ENCODE measurements at places on chromosomes 12 and 14.
A peak's percentile ranks its signal among the peaks of the same experiment; 100 is the strongest.

GRCh38 chr14:94001501-94002396 lies 4.6 kb downstream of the CCDC197 start:
- DNase-seq: peak; percentile 64

- no peak for DNase-seq
Measured at GRCh38 chr12:7361265-7361664, 57.4 kb downstream of the ACSM4 start.

DNA sequence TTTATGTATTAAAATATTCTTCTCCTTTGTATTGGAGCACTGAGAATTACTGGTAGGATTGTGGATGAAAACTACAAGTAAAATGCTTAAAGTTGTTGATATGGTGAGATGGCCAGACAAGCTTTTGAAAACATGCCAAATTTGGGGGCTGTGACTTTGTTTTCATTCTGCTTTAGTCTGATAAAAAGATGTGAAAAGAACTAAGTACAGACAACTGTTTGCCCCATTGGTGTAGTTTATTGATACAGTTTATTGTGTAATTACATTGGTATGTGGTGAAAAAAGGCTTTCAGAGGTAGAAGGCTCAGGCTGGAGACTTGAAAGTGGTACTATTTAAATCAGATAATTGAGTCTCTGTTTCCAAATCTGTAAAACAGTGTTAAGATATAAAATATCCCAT lies 746.8 kb downstream of the DIO2 start:
- no peak for DNase-seq

DNA sequence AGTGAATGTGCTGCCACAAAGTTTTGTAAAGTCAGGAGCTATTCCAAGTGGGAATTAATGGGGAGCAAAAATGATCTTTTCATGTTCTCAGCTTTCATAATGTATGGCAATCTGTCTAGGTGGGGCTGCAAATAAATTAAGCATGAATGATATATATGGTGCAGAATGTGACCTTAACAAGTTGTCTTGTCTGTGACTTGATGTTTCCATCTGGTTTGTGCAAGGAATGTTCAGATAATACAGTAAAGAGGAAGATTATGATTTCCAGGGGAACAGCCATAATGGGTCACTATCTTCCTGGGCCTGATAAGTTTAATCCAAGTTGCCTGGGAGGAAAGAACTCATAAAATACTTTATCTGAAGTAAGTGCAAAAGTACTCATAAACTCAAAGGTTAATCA lies 1815.8 kb upstream of the FLRT2 start:
- DNase-seq: no peak

- no peak for DNase-seq
Measured at GRCh38 chr14:68561531-68562007, 231.3 kb downstream of the ZFP36L1 start.

DNA sequence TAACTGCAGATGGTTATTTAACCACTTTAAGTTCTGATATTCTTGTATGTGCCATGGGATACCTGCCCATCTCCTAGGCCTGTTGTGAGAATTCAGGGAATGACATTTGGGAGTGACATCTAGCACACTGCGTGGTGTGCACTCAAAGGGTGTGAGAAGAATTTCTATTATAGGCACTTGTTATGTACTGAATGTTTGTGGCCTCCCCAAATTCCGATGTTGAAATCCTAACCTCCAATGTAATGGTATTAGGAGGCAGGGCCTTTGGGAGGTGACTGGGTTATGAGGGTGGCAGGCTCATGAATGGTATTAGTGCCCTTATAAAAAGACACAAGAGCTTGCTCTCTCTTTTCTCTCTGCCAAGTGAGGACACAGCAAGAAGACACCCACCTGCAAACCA lies 27.6 kb downstream of the VCPKMT start:
- no peak for DNase-seq

GRCh38 chr12:48861111-48861510 lies 4.6 kb downstream of the RND1 start:
- DNase-seq: peak; percentile 34

DNA sequence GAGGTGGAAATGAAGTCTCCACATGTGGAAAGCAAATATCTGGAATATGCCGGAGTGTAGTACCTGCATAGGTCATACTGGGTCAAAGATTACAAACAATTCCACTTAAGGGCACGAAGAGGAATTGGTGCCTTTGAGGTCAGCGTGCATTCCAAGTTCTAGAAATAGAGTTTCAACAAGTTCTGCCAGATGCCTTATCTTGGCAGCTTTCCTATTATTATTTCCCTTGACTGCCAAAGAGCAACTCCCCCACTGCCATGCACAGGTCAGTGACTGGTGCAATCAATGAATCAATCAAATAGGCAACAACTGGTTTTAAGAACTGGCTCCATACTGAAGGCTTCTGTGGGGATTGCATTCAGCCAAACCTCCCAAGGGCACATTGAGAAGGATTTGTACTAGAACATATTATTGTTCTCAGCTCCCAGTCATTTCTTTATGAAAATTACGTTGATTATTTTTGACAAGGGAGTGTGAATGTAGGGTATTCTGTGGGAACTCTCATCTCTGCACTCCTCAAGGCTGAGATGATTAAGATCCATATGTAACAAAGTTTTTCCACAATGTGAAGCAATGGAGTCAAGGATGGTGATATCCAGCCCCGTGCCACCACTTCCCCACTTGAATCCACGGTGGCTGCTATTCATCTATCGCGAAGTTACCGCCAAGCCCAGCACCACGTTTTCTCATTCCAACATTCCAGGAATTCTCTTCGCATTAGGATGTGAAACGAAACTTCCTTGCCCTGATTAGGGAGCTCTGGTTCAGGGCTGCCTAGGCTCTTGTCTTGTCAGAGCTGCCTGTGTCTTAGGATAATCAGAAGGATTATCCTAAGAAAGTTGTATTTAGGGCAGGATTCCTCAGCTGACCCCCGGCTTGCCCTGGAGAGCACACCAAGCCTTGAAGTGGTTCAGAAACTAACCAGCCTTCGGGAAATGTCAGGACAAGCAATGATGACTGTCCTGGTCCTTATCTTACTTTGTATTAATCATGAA lies 115.1 kb upstream of the PCED1B start:
- DNase-seq: no peak

GRCh38 chr14:71682337-71682736 lies 249.9 kb upstream of the RGS6 start:
- DNase-seq: no peak

- DNase-seq: no peak
Measured at GRCh38 chr12:70736351-70737133, 99.3 kb upstream of the PTPRB start.

GRCh38 chr14:54646626-54647025 lies 79.7 kb downstream of the SAMD4A start:
- DNase-seq: no peak

DNA sequence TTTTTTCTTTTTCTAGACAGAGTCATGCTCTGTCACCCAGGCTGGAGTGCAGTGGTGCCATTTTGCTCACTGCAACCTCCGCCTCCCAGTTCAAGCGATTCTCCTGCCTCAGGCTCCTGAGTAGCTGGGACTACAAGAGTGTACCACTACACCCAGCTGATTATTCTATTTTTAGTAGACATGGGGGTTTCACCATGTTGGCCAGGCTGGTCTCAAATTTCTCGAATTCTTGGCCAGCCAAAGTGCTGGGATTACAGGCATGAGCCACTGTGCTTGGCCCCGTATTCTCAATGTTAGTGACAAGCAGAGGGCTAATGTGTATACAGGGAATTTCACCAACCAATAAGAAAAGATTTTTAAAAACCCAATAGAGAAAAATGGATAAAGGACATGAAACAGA lies 8.4 kb downstream of the PLBD2 start:
- DNase-seq: no peak

DNA sequence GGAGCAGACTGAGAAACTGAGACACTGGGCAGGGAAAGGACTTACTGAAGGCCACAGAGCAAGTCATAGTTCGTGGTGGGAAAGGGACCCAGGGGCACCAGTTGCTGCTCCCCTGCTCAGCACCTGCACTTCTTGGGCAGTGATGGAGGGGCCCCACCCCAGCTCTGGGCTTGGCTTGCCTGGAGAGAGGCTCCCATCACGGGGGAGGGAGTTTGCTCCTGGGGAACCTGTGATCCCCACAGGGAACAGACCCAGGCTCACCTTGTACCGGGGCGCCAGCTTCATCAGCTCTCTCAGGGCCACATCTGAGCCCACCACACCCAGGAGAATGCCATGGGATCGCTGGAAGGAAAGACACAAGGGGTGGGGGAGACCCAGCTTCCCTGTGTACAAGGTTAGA lies 39.8 kb downstream of the CACNA2D4 start:
- no peak for DNase-seq

DNA sequence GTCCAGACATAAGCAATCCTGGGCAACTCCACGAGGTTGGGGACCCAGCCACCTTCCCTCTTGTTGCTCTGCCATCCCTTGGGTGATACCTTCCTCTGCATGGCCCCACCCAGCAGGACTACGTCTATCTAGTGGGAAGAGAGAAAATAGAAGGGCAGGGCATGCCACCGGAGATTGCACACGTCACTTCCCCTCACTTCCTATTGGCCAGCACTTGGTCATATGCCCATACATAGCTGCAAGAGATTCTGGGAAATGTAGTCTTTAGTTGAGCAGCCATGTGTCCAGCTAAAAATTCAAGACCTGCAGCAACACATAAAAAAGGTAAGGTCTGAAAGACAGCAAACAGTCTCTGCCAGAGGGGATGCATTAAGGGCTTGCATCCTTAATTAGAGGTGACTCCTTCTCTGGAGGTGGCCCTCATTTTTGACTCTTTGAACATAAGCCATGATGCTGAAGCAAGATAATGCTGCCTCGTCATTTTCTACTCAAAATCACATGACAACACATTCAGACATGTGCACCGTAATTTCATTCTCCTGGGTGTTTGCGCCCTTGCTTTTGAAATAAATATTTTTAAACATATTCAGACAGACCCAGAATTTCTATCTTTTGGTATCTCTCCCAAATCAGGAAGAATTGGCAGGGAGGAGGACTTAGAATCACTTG lies 91.8 kb upstream of the PWP1 start:
- DNase-seq: no peak

DNA sequence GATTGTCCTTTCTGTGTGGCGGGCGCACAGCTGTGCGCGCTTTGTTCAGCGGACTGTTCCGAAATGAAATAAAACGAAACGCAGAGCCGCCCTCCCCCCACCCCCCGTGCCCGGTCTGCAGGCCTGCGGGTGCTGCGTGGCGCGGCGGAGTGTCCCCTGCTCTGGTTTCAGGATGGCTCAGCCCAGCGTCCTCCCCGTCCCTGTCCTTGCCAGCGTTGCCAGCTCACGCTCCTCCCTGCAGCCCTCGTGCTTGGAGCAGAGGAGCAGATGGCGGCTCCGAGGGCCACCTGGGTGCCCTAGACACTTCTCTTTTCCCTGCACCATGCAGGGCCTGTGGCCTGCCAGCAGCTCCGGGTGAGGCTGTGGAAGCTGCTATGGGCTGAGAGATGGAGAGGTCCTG lies 17.5 kb upstream of the BEGAIN start:
- no peak for DNase-seq

GRCh38 chr12:45042599-45042998 lies 8.3 kb downstream of the DBX2 start:
- no peak for DNase-seq

DNA sequence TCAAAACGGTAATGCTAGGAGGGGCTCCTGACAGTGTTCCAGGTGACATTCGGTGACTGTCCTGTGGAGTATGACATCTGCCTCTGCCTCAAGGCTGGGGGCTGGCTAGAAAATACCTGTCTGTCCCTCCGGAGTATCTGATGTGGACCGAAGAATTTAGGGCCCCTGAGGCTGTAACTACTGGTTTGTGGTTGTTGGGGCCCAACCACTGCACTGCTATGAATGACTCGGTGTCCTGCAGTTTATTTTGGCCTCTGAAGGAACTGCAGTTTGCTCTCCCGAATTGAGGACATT lies 198.9 kb upstream of the CAND1 start:
- no peak for DNase-seq

DNA sequence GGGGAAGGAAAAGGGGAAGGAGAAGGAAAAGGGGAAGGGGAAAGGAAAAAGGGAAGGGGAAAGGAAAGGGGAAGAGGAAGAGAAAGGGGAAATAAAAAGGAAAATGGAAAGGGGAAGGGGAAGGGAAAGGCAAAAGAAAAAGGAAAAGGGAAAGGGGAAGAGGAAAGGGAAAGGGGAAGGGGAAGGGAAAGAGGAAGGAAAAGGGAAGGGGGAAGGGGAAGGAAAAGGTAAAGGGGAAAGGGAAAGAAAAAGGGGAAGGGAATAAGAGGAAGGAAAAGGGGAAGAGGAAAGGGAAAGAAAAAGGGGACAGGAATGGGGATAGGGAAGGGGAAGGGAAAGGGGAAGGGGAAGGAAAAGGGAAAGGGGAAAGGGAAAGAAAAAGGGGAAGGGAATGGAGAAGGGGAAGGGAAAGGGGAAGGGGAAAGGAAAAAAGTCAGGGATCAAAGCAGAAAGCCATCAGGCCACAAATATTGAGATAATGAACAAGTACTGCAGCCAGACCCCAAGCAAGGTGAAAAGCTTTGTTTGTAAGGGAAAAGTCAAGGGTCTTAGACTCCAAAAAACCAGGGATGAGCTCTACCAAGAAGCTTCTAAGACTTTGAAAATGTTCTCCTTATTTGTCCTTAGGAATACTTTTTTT lies 20.0 kb downstream of the DICER1 start:
- DNase-seq: no peak

GRCh38 chr14:21631084-21631483 lies 3.7 kb downstream of the OR10G2 start:
- DNase-seq: no peak

DNA sequence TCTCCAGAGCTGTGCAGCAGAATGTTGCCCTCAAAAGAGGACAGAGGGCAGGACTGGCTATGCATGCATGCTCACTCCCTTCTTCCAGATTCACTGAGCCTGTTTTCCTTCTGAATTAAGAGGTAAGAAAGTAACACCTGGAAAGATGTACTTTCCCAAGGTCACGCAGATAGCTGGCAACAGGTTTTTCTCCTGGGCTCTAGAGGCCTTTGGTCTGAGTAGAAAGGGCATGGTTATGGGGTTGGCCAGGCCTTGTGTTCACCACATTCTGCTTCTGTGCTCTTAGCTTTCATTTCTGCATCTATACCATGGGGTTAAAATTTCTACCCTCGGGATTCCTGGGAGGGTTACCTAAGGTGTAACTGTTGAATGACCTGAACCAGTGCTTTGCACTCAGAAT lies 57.5 kb downstream of the RASSF3 start:
- DNase-seq: no peak

- DNase-seq: no peak
Measured at GRCh38 chr12:95573951-95574576, 22.8 kb upstream of the USP44 start.

DNA sequence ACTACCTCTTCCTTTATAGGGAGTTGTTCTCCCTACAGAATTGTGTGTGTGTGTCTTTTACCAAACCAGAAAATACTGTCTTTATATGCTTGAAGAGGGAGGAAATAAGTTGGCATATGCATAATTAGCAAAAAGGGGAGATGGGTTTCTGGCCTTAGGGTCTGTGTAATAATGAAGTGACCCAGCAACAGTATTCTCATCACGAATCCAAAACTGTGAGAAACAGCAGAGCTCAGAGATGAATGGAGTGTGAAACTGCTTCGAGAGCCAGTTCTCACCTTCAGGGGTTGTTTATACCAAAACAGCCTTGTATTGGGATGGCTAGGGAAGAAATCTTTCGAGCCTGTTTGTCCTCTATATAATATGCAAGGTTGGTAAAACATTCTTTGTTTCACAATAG lies 227.5 kb downstream of the MON2 start:
- no peak for DNase-seq

All from activated CD8-positive, alpha-beta T cell treated with anti-CD3 and anti-CD28 coated beads for 36 hours (primary cell).